NCI-H2081 (cell line): ENCODE measurements at places on chromosomes 3 and 15.

- no peak for DNase-seq
Observed at GRCh38 chr3:184694716-184695115, 17.1 kb downstream of the MAGEF1 start.

DNA sequence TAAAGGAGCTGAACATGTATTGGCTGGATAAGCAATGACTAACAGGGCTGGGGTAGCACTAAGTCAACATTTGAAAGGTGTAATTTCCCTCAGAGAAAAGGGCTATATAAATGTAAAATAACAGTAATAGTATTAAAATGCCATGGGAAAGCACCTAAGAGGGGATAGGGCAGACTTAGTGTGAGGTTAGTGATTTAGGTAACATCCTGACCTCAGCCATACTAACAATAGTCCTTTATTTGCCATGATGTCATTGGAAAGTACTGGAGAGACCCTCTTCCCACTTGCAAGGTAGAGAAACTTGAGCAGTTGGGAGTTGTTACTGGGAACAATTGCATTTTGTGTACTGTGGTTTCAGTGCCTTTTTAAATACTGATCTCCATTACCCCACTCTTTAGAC, 103.4 kb downstream of the LSAMP start:
- no peak for DNase-seq

DNA sequence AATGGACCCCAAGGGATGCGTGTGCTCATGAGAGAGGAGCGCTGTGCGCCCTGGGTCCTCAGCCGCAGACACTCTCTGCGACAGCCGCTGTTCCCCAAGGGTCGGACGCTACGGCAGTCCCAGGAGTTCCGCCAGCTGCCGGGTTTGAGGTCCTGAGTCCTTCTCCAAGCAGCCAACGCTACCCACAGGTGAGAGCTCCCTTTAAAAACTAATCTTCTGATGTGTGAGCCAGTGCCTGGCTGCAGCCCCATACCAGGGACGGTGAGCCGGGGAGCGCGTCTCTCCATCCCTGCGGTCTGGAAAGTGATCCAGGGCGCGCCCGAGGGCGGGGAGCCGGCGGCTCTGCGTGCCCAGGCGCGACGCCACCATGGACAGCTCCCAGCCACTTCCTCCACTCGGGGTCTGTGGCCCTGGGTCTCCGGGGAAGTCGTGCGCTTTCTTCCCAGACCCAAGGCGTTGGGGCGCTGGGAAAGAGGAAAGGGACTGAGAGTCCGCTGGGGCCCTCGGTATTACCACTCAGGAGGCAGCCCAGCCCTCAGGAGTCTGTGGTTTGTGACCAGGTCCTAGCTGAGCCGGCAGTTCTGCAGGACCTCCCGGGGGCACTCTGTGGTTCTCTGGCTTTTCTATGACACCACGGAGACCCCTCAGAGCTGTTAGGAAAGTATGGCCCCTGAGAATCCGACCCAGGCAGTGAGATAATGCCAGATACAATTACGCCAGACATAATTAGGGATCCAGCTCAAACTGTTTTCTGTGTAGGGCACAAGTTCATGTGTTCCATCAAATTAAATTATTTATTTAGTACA, 1.4 kb downstream of the CEMIP start:
- no peak for DNase-seq

GRCh38 chr3:187016639-187017345, 86.5 kb downstream of the ST6GAL1 start:
- no peak for DNase-seq

GRCh38 chr3:150544041-150544440, 2.3 kb downstream of the SERP1 start:
- no peak for DNase-seq

- DNase-seq: peak; percentile 70
Observed at GRCh38 chr15:76904461-76905012, 603 bp downstream of the SCAPER start.

DNA sequence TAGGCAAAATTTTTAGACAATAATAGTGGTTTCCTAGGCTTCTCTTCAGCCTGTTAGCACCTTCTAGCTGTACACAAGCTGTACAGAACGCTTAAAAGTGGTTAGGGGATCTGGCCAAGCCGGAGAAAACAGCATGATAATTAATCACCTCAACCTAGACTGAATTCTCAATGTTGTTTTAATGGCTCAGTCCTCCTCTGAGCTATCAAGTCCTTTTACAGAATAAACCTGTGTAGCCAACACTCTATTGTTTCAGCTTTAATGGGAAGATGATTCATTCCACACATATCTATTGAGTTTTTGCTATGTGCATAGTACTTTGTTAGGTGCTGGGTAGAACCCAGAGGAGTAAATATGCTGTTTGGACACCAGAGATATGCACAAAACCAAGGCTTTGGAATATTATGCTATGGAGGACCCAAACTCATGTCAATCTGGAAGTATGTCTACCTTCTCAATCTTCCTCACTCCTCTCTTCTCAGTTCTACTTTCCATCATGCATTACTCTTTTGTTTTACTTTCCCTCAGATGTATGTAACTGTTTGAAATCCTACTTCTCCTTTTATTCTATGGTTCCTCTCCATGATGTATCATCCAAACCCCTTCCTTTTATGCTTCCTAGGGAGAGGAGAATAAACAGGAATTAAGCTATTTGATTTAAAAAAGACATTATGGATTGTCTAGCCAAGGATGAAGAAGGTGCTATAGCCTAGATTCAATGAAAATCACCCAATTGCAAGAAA, 27.6 kb upstream of the UBE2E2 start:
- DNase-seq: no peak

DNA sequence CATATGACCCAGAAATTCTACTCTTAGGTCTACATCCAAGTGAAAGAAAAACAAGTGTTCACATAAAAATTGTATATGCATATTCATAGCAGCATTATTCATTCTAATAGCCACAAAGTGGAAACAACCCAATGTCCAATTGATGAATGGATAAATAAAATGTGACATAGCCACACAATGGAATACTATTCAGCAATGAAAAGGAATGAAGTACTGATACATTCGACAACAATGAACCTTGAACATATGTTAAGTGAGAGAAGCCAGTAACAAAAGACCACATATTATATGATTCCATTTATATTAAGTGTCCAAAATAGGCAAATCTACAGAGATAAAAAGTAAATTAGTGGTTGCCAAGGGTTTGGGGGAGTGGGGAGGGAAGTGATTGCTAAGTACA, 70.2 kb upstream of the ACTC1 start:
- DNase-seq: no peak

DNA sequence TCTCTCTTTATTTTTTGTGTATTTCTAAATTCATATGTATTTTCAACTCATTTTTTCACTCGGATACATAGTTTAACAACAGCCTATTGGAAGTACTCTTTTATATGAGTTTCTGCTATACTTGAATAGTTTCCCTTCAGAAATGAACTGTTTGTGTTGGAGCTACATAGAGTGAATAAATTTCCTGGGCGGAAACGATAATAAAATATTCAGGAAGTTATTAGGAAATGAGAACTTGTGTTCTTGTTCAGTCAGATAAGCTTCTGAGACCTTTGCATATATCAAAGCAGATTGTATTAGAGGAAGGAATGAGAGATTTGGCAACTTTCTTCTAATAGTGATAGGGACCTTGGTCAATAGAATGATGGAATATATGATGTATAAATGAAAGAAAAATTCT, 27.3 kb downstream of the NEO1 start:
- DNase-seq: no peak

DNA sequence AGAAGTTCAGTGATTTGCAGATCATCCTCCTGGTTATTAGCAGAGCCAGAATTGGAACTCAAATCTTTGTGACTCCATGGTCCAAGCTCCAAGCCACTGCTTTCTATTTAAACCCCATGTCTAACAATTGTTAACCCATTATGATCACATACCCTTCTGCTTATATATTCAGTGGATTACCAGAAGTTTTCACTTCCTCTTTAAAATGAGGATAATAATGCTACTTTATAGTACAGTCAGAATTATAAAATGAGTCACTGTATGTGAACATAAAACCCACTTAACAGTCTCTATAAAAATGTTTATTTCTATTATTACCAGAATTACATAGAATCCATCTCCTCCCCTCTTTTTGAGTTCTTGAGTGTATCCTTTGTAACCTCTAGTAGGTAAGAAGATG, 550.7 kb upstream of the DPPA4 start:
- no peak for DNase-seq

DNA sequence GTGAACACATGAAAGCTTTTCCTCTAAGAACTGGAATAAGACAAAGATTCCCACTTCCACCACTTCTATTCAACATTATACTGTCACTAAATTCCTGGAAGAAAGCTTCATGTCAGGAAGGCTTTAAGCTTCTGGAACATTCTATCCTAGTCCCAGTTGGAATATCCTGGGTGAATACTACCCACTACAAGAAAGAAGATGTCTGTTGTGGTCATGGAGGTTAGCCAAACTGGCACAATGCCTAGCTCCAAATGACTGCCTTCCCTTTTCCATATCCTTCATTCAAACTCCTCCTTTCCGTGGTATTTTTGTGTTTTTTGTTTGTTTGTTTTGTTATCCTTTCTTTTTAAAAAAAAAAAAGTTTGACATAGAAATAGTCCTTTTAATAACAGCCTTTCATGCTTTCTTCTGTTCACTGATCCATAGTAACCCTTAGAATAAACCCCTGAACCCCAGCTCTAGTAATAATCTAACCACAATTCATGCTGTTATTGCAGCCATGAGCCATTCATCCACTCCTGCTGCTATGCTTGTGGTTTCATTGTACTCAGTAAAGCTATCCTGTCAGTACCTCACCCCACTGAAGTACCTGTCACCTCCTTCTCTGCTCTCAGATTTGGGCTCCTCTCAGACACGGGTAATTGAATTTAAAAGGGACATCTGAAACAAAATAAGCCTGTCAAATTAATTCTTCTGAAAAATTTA, 447.5 kb downstream of the IGSF11 start:
- no peak for DNase-seq

GRCh38 chr3:39126532-39127071, 19.1 kb downstream of the TTC21A start:
- no peak for DNase-seq

- no peak for DNase-seq
Observed at GRCh38 chr15:57135800-57136199, 217.4 kb downstream of the TCF12 start.

DNA sequence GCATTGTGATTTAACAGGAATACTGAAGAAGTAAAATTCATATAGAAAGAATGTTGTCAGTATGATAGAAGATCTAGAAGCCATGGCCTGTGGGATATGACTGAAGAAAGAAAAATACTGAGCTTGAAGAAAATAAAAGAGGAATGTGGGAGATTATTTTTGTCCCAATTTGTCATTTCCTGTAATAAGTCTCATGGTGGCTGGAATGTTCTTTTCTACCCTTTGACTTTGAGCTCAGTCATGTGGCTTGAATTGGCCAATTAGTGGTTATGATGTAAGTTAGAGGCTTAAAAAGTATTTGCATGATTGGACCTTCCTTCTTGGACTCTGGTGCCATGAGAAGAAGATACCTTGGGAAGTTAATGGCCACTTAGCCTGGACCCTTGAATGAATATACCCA, 14.1 kb downstream of the APH1B start:
- no peak for DNase-seq

GRCh38 chr3:171326717-171327440, 133.3 kb downstream of the TNIK start:
- DNase-seq: no peak

DNA sequence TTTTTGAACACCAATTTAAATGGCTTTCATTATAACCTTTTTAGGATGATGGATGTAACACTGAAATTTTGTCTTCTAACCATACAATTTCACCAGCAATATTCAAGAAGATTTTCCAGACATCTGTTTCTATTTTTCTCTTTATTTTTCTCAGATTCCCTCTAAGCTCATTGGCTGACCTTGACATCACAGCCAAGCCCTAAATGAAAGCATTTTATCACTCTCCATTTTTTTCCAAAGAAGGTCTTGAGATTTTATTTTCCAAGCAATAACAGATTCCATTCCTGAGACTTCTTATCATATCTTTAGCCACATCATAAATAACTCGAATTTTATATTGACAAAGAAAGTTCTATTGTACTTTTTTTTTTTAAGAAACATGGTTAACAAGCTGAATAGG, 392.6 kb upstream of the THBS1 start:
- no peak for DNase-seq

GRCh38 chr15:73386886-73387506, 18.2 kb upstream of the HCN4 start:
- DNase-seq: no peak

- no peak for DNase-seq
Observed at GRCh38 chr3:64975147-64975546, 287.3 kb upstream of the ADAMTS9 start.

GRCh38 chr3:42189736-42190135, 76.2 kb downstream of the CCK start:
- DNase-seq: no peak

- DNase-seq: no peak
Observed at GRCh38 chr3:124599779-124600693, 130.2 kb upstream of the UMPS start.

GRCh38 chr3:132062535-132062934, 27.7 kb upstream of the CPNE4 start:
- DNase-seq: no peak

DNA sequence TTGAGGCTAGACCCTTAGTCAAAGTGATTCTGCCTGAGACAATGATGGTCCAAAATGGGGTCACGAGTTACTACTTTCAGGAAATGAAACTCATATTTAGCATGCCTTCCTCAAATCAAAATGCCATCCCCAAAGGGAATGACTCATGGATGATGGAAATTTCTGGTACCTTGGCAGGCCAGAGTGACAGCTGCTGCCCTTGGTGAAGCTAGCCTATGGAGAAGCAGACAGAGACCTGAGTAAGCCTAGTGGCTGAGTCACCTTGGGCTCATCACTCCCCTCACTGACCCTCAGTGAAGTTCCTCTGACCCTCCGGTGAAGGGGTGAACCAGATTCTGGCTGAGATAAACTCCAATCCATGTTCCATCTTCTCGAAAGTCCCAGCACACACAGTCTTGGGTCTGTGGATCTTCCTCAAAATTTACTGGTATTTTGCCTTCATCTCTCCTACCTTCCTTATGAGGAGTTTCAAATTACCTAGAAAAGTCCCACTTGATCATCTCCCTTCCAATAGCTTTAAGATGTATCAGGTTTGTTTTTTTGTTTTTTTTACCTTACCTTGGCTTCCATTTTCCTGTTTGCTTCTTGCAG, 54.5 kb upstream of the ABHD17C start:
- DNase-seq: no peak

DNA sequence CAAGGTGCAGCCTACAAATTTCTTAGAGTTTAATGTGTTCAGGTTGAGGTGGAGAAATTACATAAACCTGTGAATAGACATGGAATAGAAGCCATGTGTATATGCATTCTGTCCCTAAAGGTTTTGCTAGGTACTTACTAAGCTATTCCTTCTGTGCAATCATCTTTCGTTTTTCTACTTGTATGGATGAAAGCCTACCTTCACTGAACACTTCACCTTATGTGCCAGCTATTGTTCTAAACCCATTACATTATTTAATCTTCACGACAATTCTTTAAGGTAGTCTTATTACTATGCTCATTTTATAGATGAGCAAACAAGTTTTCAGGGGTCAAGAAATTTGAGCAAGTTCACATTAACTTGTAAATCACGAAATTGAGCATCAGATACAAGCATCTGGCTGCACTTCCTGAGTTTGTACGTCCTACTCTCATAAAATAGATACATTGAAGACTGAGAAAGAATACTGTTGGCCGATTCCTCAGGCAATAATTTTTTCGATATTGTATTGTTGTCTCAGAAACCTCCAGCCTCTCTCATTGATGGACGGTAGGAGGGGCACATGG, 635 bp upstream of the RCN2 start:
- DNase-seq: no peak

GRCh38 chr15:79659691-79660090, 227.6 kb downstream of the MINAR1 start:
- DNase-seq: no peak
